Hematopoietic multipotent progenitor cell treated with erythropoietin and hydrocortisone succinate and interleukin-3 and kit ligand, for 4 days (in vitro differentiated cells): ENCODE measurements at places on chromosomes 7 and 10.

GRCh38 chr10:47057471-47057870, 146.2 kb downstream of the PTPN20 start:
- no peak for DNase-seq

DNA sequence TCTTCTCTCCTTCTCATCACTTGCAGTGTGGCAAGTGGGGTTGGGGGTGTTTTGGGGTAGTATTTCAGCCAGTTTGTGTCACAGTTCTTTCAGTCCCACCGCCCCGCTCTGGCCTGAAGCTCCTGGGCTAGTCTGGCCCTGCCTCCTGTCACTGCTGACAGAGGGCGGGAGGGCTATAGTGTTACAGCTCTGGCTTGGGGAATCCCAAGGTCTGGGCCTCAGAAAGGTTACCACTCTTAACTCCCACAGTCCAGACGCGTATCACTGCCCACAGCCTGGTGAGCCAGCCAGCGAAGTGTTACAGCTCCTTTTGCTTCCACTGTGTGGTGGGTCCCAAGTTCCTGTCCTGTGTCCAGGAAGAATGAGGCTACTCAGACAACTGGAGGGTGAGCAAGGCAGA, 56.0 kb downstream of the ZNF777 start:
- no peak for DNase-seq

DNA sequence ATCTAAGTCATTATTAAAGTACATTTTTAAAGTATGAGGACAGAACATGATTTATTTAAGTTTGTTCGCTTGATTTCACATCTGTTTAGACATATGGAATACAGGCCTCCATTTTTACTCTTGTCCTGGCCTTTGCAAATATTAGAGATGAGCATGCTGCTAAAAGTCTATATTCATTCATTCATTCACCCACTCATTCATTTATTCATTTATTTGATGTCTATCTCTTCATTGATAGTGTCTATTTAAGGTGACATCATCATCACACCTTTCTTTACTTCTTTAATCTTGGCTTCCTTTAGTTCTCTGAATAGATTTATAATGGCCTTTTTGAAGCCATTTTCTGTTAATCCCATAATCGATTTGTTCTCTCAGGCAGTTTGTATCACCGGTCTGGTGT, 68.0 kb downstream of the THNSL1 start:
- DNase-seq, result no peak

- DNase-seq, result peak; percentile 66
Measured at GRCh38 chr7:42014625-42015618, 222.1 kb downstream of the GLI3 start.

DNA sequence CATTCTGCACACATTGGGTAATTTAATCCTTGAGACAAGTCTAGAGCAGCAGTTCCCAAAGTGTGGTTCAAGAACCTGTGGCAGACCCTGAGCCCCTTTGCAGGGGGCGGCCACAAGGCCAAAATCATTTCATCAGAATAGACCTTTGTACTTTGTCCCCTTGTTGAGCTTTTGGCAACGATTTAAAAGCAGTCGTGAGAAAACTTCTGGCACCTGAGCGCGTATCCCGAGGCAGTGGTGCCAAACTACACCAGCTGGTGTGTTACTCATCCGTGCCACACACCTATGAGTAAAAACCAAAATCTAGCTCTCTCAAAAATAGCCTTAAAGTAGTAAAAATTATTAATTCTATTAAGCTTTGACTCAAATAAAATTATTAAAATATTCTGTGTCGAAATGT, 306.8 kb downstream of the SDK1 start:
- DNase-seq, result no peak

DNA sequence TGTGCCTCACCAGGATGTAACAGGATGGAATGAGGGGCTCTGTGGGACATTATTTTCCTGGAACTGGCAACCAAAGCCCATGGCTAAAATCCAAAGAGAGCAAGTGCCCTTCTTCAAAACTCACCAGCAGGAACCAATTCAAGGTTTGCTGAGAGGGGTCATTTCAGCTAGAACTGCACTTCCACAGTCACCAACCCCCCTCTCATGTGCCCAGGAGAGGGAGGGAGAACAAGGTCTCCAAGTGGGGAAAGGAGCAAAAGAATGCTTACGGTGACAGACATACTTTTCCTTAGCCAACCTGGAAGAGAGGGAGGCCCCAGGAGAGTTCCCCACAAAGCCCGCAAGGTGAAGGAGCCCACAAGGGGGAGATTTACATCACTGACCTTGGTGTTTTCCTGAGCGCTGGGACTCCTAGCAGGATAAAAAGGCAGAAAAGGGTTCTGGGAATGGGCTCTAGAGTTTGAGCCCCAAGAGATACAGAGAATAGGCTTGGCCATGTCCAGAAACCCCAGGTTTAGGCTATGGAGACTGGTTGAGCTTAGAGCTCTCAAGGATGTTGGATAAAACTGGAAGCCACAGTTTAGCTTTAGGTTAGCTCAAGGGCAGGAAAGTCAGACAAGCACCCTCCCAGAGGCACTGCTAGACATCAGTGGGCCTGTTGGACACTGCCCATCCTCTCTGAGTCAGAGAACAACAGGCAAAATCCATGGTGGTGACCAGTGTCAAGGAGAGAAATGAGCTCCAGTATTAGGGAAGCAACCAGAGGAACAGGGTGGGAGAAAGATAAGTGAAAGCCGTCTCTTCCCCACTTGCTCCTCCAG, 63.9 kb upstream of the GHITM start:
- no peak for DNase-seq
